ENCODE measurements at places on chromosomes 11 and 22. TPM values are rescaled to one million over a fixed set of nuclear protein-coding genes. Genes with fewer than 3 reads are reported as not detected.

DNA sequence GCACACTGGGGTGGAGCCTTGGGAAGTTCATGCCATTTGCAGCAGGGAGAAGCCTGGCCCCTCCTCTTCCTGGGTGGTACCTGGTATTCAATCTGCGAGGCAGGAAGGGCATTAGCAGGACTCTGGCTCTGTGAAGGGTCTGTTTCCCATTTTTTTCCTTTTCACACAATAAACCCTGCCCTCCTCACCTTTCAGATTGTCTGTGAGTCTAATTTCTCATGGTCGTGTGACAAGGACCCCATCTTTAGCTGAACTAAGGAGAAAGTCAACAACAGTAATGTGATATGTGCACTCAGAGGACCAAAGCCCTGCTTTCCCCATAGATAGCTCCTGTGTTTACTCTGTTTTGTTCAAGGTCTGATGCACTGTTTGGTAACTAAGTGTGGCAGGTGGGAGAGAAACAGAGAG lies 26.6 kb upstream of the CASP4 start:
- DNase-seq: no peak

DNA sequence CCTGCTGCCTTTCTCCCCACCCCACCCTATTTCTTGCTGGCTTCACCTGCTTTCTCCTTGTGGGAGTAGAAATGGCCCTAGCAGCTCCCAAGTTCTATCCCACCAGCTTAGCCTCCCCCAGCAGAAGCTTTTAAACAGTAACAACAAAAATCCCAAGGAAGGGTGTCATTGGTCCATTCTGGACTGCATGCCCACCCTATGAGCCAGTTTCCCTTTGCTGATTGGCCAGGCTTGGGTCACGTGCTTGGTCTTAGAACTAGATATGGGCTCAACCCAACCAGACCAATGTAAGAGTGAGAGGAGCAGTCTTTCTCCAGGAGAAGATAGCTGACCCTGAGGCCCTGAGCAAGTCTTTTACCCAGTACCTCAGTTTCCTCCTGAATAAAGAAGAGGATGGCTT lies 2.3 kb downstream of the MTFP1 start:
- peak; percentile 14 for DNase-seq

DNA sequence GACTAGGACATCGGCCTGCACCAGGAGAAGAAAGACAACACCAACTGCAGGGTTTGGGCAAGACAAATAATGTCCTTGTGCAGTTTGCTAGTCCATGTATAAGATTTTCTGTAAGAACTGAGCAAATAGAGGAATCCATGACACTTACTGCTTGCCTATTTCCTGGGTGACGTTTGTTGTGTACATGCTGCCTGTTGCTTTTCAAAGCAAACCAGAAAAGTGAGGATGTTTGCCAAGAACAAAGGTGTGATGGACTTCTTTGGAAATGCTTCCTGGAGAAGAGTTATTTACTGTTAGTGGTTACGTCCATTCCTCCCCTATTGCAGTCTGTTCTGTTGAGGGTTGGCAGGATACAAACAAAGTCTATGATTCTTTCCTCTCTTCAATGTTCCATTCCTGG lies 126.5 kb downstream of the CASP12 start:
- no peak for DNase-seq

- no peak for DNase-seq
Observed at GRCh38 chr11:95924414-95924760, 480 bp upstream of the MTMR2 start.

- no peak for DNase-seq
Observed at GRCh38 chr11:123416566-123416965, 13.5 kb upstream of the GRAMD1B start.

GRCh38 chr22:33062361-33062760 lies 4.2 kb upstream of the SYN3 start:
- DNase-seq: no peak

DNA sequence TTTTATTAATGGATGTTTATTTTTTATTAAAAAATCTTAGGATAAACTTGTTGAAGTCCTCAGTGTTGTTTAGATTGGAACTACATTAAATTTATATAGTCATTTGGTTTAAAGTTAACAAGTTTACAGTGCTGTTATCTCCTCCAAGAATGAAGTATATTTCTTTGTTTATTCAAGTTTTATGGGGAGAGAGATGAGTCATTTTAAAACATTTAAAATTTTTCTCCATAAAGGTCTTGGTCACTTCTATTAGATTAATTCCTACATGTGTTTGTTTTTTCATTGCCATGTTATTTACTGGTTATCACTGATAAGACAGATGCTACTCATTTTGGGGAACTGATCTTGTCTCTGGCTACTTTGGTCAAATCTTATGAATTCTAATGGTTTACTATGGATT lies 429.6 kb downstream of the METTL15 start:
- no peak for DNase-seq

GRCh38 chr11:117058761-117059261 lies 39.4 kb downstream of the SIK3 start:
- no peak for DNase-seq

- no peak for DNase-seq
Observed at GRCh38 chr11:76659672-76660532, 10.6 kb downstream of the LRRC32 start.

DNA sequence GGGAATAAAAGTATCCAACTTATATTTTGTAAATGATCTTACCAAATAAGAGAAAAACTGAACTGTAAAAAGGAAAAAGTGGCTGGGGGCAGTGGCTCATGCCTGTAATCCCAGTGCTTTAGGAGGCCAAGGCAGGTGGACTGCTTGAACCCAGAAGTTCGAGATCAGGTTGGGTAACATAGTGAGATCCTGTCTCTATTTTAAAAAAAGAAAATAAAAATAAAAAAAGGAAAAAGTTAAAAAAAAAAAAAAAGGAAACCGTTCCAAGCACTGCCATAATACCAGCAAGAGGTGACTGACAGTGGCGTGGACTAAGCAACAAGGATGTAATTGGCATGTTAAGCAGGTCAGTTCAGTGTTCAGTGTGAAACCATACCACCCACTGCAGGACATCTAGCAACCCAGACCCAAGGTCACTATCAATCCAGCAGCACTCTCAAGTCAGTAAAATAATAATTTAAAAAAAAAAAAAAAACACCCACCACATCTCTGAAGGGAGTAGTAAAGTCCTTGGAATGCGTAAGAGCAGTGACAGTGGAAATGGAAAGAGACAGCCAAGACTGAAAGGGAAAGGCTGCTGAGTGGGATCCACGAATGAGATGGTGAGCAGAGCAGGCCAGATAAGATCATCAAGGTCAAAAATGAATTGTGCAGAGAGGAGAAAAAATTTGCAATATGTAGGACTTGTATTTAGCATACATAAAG lies 43.6 kb downstream of the MAPK1 start:
- DNase-seq: no peak

GRCh38 chr11:71410363-71410966 lies 37.7 kb downstream of the DHCR7 start:
- DNase-seq: no peak

GRCh38 chr22:30420347-30421125 lies 5.0 kb upstream of the MTFP1 start:
- no peak for DNase-seq

DNA sequence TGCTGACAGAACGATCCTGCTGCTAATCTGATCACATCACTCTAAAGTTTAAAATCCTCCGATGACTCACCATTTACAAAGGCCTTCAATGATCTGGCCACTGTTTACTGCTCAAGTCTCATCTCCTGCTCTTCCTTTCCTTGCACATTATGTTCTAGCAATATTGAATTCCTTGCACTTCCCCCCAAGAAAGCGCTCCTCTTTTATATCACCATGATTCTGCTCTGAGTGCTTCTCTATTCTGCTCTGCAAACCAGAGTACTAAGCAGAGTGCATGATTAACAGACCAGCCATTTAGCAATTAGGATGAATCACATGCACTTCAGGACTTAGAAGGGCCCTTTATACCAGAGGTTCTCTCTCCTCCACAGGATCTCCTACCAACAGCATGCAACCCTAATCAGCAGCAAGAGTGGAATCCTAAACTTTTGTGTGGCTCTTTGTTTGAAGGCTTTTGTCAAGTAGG lies 1122.8 kb upstream of the CCDC90B start:
- no peak for DNase-seq

DNA sequence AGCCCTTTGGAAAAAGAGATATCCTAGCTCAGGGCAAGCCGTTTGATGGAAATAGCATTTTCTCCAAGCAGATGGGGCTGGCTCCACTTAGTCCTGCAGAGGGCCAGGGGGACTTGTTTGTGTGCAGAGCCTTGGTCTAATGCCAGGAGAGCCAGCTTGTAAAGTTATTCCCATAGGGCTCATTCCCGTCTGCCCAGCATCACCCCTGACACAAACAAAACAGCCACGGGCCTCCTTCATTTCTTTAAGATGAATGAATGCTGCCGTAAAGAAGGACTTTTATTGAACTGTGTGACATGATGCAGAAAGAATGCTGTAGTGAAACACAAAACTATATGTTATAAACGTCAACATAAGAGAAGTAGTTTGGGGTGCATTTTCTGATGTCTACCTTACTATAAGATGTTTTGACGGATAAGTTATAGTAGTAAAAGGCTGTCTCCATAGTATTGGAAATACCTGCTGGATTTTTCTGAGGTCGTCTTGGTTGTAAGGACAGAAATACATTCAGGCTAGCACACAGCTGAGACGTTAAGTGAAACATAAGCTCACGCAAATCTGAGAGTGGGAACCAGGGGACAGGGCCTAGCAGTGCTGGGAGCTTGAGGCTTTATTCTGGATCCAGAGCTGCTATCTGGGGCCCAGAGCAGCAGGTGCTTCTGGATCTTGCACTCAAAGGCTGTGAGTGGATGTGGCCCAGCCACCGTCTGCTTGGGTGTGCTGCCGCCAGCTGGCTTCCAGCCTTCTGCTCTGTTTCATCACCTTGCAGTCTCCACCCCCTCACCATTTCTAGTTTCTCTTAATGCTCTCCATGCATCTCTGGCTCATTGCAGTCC lies 53.3 kb downstream of the NCAM1 start:
- peak; percentile 50 for DNase-seq

DNA sequence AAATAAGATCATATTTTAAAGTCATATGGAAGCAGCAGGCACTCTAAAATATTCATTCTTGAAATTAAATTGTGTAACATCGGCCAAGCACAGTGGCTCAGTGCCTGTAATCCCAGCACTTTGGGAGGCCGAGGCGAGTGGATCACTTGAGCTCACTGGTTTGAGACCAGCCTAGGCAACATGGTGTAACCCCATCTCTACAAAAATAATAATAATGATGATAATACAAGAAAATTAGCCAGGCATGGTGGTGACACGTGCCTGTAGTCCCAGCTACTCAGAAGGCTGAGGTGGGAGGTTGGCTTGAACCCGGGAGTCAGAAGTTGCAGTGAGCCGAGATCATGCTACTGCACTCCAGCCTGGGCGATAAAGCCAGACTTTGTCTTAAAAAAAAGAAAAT lies 77.4 kb downstream of the TRIM29 start:
- no peak for DNase-seq

GRCh38 chr11:116720895-116721294 lies 51.9 kb downstream of the BUD13 start:
- DNase-seq: no peak

DNA sequence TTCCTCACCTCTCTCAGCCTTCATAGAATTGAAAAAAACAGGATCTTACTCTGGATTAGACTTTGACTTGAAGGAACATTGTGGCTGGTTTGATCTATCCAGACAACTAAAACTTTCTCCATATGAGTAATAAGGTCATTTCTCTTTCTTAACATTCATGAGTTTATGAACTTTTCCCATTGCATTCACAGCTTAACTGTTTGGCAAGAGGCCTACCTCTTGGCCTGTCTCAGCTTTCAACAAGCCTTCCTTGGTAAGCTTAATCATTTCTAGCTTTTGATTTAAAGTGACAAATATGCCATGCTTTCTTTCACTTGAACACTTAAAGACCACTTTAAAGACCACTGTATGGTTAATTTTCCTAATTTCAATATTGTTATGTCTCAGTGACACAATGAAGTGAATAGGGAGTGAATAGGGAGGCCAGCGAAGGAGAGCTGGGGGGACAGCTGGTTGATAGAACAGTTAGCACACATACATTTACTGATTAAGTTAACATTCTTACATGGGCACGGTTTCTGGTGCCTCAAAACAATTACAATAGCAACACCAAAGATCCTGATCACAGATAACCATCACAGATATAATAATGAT lies 17.0 kb downstream of the IMMP1L start:
- no peak for DNase-seq

GRCh38 chr11:112255067-112255720 lies 5.5 kb downstream of the PLET1 start:
- DNase-seq: no peak

Gene PKNOX2
- polyA plus RNA-seq: 1.5 TPM

Gene ANO9
- polyA plus RNA-seq: 11.3 TPM

Gene LRFN4
- polyA plus RNA-seq: 6.8 TPM

Gene KIRREL3
- 0.22 TPM for polyA plus RNA-seq

Gene OLFML1
- 8.3 TPM for polyA plus RNA-seq

Gene EIF3F
- 218 TPM for polyA plus RNA-seq

Gene MTA2
- polyA plus RNA-seq: 34.4 TPM

Gene NAV2
- polyA plus RNA-seq: 5.9 TPM

Gene PGAP2
- 17.5 TPM for polyA plus RNA-seq
